ENCODE measurements at places on chromosomes 1 and 21.
A peak's percentile ranks its signal among the peaks of the same experiment; 100 is the strongest.

DNA sequence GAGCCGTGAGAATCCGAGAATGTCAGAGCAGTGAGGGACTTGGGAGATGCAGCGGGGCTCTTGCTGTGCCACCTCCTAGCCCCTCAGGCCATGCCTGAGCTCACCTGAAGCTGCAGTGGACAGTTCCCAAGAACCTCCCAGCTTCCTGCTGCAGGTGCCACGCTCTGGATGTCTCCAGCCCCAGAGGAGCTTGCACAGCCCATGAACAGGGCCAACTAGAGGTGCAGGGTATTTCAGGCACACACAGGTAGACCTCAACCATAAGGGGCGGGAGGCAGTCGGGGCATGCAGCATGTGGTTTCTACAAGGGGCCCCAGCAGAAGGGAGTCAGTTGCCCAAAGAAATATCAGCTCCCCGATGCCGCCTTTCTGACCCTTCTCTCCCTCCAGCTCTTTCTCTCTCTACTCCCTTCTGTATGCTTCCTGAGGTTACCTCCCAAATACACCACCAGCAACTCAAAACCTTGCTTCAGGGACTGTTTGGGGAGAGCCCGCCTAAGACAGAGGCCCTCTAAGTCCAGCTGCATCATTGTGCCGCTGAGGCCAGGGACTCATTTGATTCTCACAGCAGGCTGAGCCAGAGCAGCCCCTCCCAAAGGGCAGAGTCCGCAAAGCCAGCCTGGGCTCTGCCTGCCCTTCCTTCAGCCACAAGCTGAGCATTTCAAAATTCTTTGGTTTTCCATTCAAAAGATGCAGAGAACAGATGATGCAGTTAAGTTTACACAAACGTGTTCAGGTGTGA is 209.8 kb downstream of the MATN1 start:
- DNase-seq, result no peak

DNA sequence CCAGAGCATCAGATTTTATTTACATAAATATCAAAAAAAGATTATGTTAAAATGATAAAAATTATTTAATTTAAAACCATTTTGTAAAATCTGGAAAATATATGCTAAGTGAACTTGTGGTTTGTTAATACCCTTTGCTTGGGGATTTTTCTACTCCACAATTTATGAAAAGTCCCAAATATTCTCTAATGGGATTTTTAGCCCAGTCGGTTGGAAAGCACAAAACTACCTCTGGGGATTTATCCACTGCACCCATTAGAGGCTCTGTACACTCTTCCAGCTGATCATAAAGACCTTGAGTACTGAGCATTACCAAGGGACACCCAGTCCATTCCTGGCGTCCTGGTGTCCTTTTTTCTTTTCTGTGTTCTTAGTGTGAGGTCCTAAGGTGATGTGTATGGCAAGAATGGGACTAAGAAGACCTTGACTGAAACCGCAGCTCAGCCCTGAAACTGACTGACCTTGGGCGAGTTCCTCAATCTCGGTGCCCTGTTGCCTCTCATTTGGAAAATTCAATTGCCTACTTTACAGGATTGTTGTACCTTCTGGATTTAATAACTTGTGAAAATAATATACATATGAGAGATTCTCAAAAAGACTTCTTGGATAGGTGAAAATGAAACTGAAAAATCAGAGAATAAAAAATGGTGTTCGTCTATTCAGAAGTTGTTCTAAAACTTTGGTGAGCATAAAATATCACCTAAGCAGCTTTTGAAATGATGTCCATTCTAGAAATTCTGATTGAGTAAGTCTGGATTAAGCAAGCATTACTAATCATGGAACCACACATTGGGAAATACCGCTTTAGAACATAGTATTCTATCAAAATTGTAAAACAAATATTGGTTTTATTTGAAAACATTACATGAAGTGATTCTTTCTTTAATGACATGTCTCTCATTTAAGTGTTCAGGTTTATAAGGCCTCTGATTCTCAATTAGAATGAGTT is 21.5 kb upstream of the SAMSN1 start:
- no peak for DNase-seq

GRCh38 chr1:74498901-74499300 is 13.5 kb downstream of the LRRC53 start:
- DNase-seq, result no peak

- DNase-seq, result no peak
Observed at GRCh38 chr1:156639601-156640101, 2.3 kb upstream of the BCAN start.

GRCh38 chr1:226960944-226961765 is 21.1 kb downstream of the COQ8A start:
- DNase-seq, result no peak

GRCh38 chr21:42047821-42048613 is 23.1 kb upstream of the UMODL1 start:
- DNase-seq, result no peak

- no peak for DNase-seq
Observed at GRCh38 chr1:219323426-219323825, 149.7 kb downstream of the LYPLAL1 start.

GRCh38 chr1:26401891-26402290 is 8.7 kb upstream of the LIN28A start:
- peak; percentile 9 for DNase-seq

- no peak for DNase-seq
Observed at GRCh38 chr1:77179632-77180031, 39.6 kb downstream of the PIGK start.

DNA sequence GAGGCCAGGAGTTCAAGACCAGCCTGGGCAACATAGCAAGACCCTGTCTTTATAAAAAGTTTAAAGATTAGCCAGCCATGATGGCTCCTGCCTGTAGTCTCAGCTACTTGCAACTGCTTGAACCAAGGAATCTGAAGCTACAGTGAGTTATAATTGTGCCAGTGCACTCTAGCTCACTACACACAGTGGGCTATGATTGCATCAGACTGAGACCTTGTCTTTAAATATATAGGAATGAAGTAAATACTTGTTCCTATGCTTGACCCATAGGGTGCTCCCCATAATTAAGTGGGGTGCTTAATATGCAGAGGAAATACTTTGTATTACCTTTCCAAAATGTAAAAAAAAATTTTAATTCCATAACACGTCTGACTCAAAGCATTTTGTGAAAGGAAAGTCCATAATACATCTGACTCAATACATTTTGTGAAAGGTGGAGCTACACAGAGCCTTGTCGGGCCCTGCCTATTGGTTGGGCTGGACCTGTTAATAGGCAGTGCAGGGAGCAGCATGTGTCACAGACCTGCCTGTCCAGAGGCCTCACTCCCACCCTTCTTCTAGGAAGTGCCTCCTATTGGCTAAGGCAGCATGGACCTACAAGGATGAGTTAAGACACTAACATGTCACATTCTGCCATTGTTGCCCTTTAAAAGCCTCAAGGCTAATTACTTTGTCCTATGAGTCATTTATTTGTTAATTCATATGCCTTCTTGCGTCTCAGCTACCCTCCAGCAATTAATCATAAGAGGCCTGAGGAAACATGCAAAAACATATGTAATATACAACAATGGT is 33.6 kb downstream of the CD58 start:
- no peak for DNase-seq

DNA sequence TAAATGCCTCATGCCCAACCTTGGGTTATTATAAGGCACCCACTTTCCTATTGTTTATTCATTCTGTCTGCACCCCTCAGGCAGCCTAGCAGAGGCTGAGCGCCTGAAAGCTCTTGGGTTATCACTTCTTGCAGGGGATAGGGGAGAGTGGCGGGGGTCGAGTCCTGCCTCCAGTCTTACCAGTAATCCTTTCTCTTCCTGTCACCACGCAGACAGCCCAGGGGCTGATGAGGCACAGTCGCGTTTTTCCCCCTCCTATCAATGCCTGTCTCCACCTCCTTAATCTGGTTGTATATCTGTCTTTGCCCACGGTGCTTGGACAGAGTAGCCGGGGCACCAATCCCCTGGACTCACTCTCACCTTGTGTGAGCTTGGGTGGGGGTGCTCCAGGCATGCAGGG is 733.1 kb downstream of the MATN1 start:
- no peak for DNase-seq

DNA sequence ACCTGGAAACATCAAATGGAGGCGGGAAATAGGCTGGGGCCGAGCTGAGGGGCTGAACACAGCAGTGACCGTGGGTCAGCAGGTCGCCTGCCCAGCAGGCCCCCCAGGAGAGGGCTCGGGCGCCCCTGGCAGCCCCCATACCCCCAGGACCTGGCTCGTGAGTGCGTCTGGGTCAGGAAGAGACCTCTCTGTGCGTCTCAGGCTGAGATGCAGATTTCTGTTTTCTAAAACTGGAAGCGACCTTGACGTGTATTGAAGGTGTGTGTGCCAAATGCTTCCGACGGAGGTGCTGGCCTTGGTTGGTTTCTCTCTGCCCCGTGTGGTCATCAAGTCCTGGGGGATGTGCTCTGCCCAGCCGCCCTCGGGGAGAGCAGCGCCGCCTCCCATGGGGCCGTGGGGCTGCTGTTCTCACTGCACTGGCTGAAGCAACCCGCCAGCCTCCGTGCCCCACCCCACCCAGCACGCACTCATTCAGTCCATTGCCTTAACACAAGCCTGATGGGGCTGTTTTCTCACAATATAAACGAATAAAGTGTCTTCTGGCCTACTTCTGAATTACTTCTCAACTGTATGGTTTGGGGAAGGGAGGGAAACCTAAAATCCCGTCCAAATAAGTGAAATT is 7.4 kb downstream of the PEX10 start:
- no peak for DNase-seq

DNA sequence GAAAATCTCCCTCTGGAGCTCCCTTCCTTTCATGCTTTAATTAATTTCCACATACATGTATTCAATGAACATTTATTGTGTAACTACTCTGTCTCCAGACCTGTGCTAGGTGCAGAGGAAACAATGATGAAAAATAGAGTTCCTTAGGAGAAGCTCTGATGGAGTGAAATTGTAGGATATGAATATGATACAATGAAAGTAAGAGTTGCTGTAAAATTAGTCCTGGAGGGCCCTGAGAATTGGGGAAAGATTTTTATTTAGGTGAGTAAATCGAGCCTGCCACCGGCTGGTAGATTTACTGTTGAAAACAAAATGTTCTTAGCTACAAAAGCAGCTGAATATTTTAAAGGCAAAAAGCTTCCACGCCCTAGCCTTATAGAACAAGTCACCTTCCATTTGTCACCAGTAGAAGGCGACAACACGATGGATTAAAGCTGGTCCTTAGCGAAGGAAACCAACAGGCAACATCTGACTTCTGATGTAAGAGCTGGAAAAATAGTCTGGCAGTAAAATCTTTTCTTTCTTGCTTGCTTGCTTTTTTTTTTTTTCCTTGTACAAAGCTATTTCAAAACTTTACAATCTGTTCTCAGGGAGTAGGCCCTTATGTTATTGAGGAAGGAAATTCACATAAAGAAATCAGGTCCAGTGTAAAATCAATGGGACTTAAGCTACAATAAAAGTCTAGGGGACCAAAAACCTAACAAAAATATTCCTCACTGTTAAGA is 82.0 kb upstream of the ROR1 start:
- peak; percentile 16 for DNase-seq

DNA sequence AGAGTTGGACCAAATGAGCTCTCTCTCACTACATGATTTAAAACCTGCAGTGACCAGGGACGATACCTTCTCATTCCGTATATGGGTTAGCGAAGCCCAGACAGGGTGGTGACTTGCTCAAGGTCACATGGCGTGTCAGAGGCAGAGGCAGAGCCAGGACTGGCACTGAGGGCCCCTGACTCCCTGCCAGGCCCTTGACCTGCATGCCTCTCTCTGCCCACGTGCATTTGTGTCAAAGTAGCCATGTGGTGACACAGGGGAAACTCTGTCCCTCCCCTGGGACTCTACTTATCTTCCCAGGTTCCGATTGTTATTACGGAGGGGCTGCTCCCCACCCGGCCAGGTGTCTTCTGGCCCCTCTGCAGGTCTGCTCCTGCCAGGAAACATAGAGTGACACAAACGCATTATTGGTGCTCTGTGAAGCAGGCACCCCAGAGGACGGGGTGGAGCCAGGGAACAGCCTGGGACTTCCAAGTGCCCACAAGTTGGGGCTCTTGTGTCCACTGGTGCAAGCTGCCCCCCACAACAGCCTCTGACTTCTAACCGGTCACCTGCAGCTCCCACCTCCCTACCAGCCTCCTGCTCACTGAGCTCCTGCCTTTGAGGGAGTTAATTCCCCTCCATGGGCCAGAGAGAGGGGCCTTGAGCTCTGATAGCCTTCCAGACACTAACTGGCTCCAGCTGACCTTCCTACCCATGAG is 7.3 kb upstream of the TINAGL1 start:
- no peak for DNase-seq

DNA sequence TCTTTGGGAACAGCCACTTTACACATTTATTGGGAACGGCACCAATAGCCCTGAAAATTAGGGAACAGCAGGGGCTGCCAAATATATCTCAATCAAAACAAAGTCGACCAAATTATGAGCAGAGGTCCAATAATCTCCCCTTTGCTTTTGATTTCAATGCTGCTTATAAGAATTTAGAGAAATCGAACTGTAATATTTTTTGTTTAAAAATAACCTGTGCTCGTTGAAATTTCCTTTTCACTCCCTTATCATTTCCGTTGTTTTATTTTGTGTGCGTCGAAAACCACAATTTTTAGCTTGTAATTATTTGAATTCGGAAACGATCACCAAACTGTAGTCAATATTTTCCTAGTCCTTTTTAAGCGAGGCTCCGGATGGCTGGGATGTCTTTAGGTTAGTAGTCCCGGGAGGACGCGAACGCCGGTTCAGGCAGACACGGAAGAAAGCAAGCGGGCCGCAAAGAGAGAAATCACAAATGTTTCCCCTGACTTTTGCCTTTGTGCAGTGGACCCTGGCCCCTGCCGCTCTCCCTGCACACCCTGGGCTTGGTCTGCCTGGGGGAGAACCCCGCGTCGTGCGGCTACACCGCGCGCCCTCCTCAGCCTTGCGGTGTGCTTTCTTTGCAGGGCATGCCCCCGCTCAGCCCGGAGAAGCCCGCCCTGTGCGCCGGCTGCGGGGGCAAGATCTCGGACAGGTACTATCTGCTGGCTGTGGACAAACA is 2.3 kb downstream of the LHX9 start:
- DNase-seq, result no peak
